ENCODE measurements at places on chromosomes 5 and 9.

DNA sequence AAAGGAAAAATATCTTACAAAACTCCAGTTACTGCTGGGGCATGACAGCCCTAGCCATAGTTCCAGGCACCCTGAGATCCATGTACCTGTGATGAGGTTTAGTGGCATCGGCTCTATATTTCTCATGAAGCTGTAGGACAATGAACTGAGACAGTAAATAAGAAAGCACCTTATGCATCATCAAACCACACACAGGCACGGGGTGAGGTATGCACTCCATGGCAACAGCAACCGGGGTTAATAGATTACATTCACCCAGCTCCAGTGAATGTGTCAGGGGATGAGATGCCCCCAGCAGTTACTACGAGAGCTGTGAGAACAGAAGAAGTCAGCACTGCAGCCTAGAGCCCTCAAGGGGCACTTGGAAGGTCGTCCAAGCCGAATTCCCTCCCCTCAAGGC lies 162.0 kb upstream of the S1PR3 start:
- no peak for DNase-seq

GRCh38 chr5:63686938-63687337 lies 275.3 kb downstream of the HTR1A start:
- DNase-seq: no peak

DNA sequence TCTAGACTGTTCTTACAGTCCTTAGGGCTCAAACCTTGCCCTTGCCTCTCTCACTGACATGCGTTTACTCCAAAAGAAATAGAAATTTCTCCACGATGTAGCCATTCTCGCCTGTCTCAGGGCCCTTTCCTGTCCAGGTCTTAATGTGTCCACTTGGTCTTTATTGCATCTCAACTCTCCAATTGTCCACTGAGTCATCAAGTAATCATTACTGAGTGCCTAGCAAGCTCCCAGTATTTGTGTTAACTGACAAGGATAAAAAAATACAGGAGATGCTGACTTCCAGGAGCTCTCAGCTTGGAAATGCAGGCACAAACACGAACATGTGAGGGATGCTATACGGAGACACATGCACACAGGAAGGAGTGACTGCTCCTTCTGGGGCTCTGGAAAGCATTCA lies 147.3 kb downstream of the ARSB start:
- no peak for DNase-seq

DNA sequence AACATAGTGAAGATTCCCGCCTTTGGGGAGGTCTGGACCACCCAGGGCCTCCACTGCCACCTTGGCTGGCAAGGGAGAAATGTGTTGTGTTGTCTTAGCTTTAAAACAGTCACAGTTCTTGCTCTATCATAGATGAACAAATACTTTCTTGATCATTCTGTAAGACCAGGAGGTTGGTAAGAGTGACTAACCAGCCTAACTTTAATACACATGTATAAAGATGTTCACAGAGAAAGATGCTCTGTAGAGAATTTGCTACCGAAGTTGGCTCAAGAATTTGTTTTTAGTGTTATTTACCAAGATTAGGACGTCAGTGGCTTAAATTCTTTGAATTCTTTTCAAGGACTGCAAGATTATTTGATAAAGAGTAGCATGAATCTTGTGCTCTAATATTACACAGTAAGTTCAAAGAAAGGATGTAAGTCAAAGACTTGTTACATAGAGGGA lies 28.4 kb downstream of the GLRX start:
- no peak for DNase-seq

GRCh38 chr5:4204276-4205141 lies 608.9 kb downstream of the IRX1 start:
- DNase-seq: no peak

- no peak for DNase-seq
Measured at GRCh38 chr9:127897193-127897692, 2.2 kb downstream of the ST6GALNAC6 start.

GRCh38 chr5:73973135-73973534 lies 347.1 kb downstream of the ARHGEF28 start:
- no peak for DNase-seq

DNA sequence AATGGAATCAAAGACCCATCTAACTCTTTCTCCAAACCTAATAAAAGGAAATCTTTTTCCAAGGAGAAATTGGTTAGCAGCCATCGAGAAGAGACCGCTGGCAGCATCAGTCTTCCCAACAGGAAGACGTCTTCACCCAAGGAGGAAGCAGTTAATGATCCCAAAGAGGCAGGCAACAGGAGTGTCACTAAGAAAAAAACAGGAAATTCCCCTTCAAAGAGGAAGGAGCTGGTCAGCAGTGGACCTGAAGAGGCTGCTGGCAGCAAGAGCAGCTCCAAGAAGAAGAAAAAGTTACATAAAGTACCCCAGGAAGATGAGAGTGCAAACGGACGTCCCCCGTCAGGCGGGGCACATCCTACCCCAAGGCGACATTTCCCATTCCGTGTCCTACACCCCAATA lies 143.7 kb downstream of the ELAVL2 start:
- no peak for DNase-seq

DNA sequence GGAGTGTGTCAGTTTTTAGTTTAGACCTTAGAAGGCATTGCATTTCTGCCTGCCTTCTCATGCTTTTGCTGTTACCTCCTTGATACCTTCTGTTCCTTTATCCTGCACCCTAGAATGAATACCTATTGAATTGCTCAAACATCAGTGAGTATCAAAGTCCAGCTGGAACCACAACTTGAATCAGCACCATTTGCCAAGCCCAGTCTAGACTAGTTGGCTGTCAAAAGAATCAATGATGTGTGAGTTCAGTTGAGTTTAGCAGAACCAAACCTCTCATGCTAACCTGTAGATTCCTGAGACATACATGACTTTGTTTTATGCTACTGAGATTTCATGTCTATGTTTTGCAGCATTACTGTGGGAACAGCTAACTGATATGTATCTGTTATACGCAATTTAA lies 116.6 kb downstream of the FAM170A start:
- DNase-seq: no peak

DNA sequence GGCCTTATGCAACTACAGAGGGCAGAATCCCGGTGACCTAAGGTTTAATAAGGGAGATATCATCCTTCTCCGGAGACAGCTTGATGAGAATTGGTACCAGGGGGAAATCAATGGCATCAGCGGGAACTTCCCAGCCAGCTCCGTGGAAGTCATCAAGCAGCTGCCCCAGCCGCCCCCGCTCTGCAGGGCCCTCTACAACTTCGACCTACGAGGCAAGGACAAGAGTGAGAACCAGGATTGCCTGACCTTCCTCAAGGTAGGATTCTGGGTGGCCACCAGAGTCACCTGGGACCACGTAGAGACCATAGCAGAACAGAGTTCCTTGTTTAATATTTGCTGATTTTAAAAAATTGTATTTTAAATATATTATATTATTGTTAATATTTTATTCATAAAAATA lies 63.7 kb downstream of the SH3RF2 start:
- no peak for DNase-seq

GRCh38 chr5:9861666-9862256 lies 231.6 kb upstream of the TAS2R1 start:
- DNase-seq: no peak

GRCh38 chr9:76703270-76703669 lies 61.0 kb upstream of the PCA3 start:
- no peak for DNase-seq

DNA sequence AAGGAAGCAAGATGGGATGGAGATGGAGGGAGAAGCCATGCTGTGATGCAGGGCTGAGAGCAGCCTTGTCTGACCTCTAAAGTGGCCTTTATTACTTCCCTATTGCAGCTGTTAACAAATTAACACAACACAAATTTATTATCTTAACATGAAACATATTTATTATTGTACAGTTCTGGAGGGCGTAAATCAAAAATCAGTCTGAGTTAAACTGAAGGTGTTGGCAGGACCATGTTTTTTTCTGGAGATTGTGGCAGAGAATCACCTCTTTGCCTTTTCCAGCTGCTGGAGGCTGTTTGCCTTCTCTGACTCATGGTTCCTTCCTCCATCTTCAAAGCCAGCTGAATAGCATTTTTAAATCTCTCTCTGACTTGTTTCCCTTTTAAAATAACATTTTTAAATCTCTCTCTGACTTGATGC lies 7.2 kb upstream of the MCC start:
- no peak for DNase-seq

DNA sequence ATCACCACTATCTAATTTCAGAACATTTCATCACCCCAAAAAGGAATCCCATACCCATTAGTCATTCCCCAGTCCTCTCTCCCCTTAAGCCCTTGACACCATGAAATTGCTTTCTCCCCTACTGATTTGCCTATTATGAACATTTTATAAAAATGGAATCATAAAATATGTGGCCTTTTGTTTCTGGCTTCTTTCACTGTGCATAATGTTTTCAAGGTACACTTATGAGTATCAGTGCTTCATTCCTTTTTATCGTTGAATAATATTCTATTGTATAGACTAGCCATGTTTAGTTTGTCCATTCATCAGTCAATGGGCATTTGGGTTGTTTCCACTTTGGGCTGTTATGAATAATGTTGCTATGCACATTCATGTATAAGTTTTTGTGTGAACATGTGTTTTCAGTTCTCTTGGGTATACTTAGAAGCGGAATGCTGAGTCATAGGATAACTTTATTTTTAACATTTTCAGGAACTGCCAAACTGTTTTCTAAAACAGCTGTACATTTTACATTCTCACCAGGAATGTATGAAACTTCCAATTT lies 40.4 kb upstream of the FGF1 start:
- DNase-seq: no peak

DNA sequence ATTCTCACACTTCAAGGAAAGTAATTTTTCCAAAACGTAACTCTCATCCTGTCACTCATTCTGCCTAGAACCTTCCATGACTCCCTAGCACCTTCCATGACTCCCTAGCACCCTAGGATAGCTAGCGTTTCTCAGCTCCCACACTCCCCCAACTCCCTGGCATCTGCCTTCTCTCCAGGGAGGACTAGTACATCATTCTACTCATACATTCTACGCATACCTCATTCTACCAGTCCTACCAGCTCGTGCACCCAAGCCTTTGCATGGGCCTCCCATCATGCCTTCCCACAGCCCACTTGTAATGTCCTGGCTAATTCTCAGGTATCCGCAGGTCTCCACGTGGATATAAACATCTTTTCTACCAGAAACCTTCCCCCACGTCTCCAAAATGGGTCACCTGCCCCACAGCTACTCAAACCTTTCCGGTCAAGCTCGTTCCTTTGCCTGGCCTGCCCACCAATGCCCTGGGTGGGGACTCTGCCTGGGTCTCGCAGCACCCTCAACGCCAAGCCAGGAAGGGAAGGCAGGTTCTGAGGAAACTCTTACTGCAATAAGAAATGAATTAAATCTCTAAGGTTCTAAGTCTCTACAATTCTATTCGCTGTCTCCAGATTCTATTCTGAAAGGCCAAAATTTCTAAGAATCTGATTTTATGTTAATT lies 930 bp downstream of the ANKS6 start:
- no peak for DNase-seq

DNA sequence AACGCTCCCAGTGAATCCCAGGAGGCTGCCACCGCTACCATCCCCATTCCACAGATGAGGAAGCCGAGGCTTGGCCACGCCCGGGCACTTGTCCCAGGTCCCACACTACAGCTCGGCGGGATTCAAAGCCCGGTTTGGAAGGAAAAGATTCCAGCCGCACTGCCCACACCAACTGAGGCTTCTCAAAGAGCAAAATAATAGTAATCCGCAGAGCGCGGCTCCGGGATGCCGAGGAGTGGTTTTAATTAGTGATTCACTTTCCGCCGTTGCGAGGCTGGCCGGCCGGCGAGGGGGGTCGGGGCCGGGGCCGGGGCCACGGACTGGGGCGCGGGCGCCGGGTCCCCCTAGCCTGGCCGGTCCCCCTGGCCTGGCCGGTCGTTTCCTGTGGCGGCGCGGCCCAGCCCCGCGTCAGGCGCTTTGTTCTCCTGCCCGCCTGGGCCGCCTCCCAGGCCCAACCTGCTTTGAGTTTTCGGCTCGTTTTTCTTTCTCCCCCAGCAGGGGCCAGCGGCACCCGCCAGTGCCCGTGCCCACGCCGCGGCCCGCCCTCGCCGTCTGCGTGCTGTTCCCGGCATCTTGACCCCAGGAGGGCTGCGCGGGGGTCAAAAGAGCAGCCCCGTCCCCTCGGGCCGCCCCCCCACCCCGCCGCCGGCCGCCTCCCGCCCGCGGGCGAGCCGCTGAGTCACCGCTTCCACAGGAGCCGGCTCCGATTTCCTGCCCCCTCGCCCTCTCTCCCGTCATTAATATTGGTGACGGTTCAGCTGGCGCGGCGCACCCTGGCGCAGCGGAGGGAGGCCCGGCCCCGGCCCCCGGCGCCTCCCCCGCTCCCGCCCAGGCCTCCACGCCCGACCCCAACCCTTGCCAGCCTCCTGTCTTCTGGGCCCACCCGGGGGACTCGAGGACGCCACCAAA lies 31.2 kb downstream of the FGF18 start:
- no peak for DNase-seq

- DNase-seq: no peak
Measured at GRCh38 chr9:124695280-124695890, 75.7 kb downstream of the NR6A1 start.

GRCh38 chr5:157718519-157718918 lies 12.7 kb upstream of the THG1L start:
- DNase-seq: no peak

- no peak for DNase-seq
Measured at GRCh38 chr5:6788956-6789649, 75.9 kb downstream of the TENT4A start.

DNA sequence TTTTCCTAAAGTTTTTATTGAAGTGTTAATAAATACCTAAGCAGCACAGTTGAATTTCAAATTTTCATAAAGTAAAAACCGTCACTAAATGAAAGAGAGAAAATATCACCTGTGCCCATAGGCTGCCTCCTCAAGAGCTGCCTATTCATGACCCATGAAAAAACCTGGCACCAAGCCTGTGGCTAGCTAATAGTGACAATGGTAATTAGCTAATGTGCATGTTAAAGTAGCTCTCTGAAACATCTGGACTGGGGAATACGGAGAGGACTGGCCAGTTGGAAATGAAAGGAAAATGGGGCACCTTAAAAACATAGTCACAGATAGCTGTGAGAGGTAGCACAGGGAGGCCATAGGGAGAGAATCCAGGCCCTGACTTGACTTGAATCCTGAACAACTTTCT lies 5.4 kb upstream of the GNE start:
- DNase-seq: no peak

GRCh38 chr9:94826044-94826443 lies 99.5 kb downstream of the AOPEP start:
- DNase-seq: no peak

- DNase-seq: no peak
Measured at GRCh38 chr5:132526974-132527564, 16.3 kb downstream of the IL5 start.

GRCh38 chr5:138686668-138687067 lies 66.6 kb upstream of the CTNNA1 start:
- no peak for DNase-seq
